ENCODE measurements at places on chromosomes 16 and 17.

GRCh38 chr17:72970246-72970645, 122.2 kb downstream of the SLC39A11 start:
- no peak for DNase-seq

DNA sequence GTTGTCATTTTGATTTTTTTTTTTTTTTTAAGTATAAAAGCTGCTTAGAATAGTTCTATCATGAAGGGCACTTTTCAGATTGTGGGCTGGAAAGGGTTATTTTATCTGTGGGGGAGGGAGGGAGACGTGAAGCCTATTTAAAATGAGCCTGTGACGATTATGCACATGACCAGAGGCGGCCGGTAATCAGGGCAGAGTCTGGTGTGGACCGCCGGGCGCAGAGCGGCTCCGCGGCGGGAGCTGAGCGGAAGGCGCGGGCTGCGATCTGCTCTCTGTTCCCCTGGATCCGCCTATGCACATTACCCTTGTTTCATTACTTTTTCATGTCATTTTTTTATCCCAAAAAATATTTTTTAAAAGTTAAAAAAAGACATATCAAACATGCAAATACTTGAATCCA, 23.5 kb downstream of the TMC6 start:
- DNase-seq: no peak

GRCh38 chr16:8355675-8356074, 234.6 kb downstream of the TMEM114 start:
- DNase-seq: no peak

- DNase-seq: no peak
Measured at GRCh38 chr16:74261068-74261467, 35.5 kb upstream of the PSMD7 start.

DNA sequence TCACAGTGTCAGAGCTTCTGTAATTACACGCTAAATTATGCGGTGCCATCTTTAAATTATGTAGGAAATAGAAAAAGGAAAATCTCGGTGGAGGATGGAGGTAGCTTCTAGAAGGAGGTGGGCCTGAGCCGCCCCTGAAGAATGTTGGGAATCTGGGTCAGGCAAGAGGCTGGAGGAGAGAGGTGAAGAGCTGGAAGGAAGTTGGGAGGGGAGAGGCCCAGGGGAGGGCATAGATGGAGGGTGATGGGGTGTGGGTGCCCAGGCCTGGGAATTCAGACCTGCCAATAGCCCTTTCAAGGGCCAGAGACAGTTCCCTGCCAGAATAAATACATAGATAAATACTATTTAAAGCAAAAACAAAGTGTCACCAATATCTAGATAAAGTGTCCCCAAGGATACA, 415.0 kb upstream of the HSBP1 start:
- DNase-seq: no peak

DNA sequence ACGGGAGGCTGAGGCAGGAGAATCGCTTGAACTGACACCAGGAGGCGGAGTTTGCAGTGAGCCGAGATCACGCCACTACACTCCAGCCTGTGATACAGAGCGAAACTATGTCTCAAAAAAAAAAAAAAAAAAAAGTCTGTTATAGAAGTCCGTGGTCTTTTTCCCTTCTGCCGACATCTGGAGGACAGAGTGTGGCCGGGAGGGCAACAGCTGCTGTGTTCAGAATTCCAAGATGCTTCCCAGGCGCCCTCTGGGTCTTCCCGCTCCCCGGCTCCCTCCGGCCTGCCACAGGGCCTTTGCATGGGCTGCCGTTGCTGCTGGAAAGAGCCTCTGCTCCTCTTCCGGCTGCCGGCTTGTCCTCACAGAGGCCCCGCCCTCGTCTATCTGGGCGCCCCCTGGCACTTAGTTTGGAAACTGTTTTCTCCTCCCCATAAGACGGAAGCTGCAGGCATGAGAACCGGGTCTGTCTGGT, 2.4 kb upstream of the CACNA1H start:
- no peak for DNase-seq

GRCh38 chr17:42691021-42691545, 8.8 kb downstream of the CNTNAP1 start:
- DNase-seq: no peak

DNA sequence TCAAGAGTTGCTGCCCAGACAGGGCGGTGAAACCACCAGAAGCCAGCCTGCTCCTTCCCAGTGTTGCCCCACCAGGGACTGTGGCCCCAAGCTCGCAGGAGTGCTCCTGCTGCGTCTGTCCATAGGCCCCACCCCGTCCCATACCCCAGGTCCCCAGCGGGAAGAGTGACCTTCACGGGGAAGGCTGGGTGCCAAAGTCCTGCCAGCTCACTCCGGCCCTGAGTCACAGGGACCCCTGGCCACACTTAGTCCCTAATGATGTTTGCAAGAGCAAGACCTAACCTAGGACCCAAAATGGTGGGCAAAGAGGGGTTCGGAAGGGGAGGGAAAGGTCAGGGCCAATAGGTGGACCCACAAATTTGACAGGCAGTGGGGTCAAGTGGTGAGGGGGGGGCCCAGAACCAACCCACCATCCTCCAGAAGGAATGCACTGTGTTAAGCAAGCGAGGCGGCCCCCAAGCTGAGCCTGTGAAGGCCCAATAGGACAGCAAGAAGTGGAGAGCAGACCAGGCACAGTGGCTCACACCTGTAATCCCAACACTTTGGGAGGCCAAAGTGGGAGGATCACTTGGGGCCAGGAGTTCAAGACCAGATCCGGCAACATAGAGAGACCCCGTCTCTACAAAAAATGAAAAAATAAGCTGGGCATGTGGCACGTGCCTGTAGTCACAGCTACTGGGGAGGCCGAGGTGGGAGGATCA, 3.3 kb downstream of the DOK4 start:
- no peak for DNase-seq

GRCh38 chr16:73956587-73957494, 339.8 kb upstream of the PSMD7 start:
- DNase-seq: no peak

GRCh38 chr16:706189-707061, 824 bp upstream of the FBXL16 start:
- no peak for DNase-seq

- DNase-seq: no peak
Measured at GRCh38 chr17:18144855-18145254, 36.3 kb downstream of the MYO15A start.

DNA sequence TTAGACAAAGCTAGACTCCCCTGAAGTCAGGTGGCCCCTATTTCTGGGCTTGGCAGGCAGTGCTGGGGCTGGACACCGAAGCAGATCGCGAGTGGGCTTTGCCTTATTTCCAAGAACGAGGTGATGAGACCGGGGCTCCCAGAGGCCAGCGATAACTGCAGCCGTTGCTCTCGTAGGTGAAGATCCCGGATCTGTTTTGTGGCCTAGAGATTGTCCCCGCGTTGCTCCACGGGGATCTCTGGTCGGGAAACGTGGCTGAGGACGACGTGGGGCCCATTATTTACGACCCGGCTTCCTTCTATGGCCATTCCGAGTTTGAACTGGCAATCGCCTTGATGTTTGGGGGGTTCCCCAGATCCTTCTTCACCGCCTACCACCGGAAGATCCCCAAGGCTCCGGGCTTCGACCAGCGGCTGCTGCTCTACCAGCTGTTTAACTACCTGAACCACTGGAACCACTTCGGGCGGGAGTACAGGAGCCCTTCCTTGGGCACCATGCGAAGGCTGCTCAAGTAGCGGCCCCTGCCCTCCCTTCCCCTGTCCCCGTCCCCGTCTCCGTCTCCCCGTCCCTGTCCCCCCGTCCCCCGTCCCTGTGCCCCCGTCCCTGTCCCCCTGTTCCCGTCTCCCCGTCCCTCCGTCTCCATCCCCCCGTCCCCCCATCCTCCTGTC, 1.5 kb upstream of the TBCD start:
- no peak for DNase-seq

DNA sequence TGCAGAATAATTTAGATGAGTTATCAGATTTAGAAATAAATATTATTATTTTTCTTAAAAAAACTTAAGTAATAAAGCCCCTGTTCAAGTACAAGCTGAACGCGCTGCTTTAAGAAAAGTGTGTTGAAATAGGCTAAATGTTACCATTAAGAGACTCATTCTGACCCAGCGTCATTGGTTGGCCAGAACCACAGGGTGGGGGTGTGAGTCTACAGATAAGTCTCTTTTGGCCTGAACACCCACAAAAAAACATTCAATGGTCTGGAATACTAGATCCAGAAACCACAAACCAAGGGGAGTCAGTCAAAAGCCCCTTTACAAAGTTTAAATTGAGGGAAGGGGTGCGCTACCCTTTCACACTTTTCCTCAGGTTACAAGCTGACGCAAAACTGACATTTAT, 776.1 kb downstream of the KCNJ2 start:
- no peak for DNase-seq

DNA sequence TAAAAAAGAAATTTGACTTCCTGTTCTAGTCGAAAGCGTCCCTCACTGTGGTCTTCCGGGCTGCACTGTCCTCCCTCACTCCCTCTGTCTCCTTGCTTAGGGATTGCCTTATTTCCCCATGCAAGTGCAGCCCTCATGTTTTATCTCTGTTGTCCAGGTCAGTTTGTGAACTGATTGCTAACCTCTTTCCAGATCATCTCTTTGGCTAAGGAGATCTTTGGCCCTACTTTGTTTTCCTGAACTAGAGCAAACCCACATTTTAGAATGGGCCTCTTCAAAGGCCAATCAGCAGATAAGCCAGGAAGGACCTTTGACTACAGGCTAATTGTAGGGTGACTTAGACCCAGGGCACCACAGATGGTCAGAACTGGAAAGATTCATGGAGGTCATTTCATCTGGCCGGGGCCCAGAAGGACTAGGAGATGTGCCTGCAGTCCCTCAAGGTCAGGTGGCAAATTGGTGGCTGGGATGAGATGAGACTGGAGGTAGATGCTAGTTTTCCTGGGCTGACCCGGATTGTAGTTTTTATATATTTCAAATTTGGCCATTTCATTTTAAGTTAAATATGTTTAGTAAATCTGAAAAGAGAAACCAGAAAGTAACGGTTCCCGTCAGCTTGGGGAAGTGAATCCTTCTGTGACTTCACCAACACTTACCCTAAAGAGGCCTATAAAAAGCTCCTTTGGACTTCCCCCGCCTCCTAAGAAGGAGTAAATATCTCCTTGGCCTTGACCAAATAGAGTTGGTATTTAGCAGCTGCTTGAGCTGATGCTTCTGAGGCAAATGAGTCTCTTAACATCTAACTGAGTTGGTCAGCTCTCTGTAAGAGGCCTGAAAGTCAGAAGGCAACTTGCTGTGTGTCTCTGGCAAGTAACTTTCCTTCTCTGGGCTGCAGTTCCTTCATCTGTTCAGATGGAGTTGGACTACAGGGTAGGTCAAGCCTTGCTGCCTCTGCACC, 6.2 kb upstream of the SLC25A19 start:
- no peak for DNase-seq

GRCh38 chr17:10458701-10459100, 10.7 kb downstream of the MYH4 start:
- no peak for DNase-seq

DNA sequence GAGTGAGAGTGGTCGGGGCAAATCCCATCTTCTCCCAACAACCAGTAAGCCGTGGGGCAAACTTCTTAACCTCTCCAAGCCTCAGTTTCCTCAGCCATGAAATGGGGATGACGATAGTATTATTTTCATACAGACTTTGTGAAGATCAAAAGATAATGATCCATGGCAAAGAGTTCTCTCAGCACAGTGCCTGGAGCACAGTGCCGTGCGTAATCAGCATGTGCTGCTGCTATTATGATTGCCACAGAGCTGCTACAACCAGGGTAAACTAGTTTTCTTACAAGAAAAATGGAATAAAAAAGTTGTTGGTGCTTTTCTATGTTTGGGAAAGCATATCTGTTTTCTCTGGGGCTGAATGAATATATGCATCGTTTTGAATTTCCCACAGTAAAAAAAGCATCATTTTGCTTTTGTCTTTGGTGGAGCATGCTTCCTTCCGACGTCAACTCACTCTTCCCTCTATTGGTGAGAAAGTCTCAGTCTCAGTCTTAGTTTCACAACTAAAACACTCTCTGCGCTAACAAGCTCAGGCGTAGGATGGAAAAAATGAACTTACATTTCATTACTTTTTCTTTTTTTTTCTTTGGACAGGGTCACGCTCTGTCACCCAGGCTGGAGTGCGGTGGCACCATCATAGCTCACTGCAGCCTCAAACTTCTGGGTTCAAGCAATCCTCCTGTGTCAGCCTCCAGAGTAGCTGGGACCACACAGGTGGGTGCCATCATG, 37.2 kb downstream of the CDK5R1 start:
- DNase-seq: no peak

DNA sequence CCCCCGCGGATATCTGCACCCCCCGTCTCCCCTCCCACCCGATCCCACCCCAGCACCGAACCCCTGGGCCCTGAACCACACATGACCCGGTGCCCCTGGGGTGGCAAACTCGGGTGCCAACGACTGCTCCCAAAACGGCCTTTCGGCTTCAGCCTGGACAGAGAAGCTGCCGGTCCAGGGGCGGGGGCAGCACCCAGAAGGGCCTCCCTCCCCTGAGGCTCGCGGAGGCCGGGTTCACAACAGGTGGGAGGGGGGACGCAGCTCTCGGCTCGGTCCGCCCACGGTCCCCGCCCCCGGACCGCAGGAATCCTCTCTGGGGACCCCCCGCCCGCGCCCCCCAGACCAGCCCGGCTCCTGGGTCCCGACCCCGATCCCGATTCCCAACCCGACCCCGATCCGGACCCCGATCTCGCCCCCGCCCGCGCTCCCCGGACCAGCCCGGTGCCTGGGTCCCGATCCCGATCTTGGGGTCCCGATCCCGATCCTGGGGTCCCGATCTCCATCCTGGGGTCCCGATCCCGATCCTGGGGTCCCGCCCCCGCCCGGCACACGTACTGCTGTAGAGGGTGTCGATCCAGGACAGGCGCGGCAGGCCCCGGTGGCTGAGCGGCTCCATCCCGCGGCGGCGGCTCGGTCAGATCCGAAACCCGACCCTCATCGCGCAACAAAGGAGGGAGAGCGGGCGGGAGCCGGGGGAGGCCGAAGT, 516 bp downstream of the ABR start:
- DNase-seq: no peak

DNA sequence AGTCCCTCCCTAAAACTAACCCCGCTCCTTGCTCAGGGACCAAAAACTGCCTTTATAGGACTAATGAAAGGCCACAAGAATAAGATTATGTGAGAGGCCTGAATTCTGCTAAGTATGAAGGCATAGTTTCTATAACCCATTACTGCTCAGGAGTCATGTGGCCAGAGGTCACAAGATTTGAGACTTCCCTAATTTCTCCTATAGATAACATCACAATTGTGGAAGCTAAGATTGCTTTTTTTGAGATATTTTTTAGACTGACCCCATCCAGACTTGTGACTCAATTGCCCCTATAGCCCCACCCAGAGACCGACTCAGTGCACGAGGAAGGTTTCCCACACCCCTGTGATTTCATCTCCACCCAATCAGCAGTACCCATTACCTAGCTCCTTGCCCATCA, 504.1 kb upstream of the GOT2 start:
- no peak for DNase-seq

GRCh38 chr17:9403257-9403656, 172.4 kb downstream of the STX8 start:
- DNase-seq: no peak

- DNase-seq: no peak
Measured at GRCh38 chr17:64499805-64500486, 3.1 kb upstream of the POLG2 start.

GRCh38 chr16:49709057-49709456, 146.9 kb downstream of the ZNF423 start:
- no peak for DNase-seq

GRCh38 chr17:34300652-34301370, 15.3 kb downstream of the CCL11 start:
- no peak for DNase-seq

- no peak for DNase-seq
Measured at GRCh38 chr17:8161289-8162232, 1.2 kb downstream of the VAMP2 start.
